ENCODE measurements at places on chromosomes 12 and 14.

DNA sequence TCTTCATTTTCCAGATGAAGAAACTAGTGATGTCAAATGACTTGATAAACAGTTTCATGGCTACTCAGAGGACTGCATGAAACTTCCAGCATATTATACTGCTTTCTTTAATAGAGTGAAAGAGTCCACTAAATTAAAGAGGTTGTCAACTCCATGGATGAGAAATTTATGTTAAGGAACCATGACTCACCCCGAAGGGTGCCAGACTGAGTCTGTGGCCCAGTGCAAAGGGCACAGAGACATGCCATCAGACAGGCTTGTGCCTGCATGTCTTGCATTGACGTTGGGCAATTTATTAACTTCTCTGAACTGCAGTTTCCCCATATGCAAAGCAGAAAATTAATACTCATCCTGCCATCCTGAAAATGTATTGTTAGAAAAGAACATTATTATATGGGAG, 382.4 kb downstream of the APAF1 start:
- DNase-seq: no peak

DNA sequence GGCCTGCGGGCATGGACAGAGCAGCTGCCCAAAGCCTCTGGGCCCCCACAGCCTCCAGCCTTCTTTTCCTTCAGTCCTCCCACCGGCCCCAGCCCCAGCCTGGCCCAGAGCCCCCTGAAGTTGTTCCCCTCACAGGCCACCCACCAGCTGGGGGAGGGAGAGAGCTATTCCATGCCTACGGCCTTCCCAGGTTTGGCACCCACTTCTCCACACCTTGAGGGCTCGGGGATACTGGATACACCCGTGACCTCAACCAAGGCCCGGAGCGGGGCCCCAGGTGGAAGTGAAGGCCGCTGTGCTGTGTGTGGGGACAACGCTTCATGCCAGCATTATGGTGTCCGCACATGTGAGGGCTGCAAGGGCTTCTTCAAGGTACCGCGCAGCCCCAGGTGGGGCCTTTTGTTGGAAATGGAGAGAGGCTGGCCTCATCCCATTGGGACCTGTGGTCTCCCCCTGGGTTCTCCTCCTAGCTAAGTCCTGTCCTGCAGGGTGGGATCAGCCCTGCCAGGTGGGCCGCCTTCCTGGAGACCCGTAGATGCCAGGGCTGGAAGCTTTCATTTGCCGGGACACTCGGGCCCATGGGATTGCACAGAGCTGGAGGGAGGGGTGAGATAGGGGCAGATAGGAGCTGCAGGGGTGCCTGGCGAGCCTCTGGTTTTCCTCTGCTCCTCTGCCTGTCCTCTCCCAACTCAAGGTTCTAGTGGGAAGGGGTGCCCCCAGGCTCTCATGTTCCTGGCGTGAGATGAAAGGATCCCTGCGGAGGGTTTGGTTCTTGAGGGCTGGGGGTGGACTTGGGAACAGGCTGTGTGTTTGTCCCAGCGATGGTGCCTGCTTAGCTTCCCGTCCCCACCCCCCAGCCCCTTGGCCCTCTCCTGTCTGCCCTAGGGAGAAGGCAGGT, 3.8 kb downstream of the NR4A1 start:
- no peak for DNase-seq

GRCh38 chr12:11820476-11820875, 171.0 kb downstream of the ETV6 start:
- DNase-seq: no peak

DNA sequence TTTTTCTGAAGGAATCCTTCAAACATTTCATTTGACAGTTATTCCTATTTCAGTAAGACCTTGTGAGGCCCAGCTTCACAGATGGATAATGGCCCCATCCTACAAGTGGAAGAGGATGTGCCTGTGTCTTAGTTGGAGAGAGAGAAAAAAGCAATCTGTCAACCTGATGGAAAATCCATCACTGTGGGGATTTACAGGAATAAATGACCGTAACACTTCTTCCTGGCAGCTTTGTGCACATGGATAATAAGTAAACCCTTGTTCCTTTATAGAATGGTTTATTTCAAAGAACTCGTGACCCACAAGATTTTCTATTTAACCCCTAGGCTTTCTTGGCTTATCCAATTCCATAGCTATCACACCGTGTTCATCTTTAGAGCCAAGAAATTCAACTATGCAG, 121.4 kb upstream of the PCED1B start:
- DNase-seq: no peak

GRCh38 chr14:86646696-86647690, 1117.0 kb downstream of the FLRT2 start:
- DNase-seq: no peak

DNA sequence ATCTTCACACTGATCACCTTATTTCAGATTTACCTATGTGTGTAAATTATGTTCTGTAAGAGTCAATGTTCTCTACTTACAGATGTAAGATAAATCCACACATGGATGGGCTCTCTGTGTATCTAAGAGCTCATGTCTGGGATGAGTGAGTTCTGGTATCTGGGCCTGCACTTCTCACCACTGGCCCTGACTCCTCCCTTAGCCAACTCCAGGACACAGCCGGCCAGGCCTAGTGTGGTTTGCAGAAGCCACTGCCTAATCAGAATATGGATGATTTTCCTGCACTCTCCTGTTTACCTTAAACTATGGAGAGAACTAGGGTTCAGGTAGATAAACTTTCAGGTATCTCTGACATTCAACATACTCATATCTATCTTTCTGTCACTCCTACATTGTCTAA, 1284.8 kb downstream of the TMEM121 start:
- no peak for DNase-seq

DNA sequence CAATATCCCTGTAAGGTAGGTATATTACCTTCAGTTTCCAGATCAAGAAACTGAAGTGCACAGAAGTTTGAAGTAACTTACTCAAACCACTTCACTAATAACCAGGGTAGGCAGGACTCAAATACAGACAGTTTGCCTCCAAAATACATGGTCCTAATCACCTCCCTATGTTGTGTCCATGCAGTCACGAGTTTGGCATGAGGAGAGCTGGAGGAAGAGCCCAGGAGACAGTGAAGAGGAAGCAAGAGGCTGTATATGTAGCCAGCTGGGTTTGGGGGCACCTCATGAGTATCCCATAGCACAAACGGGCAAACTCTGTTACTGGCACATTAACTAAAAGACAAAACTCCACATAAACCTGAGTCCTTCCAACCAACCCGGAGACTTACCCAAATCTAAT, 79.2 kb downstream of the DUSP16 start:
- no peak for DNase-seq

- DNase-seq: no peak
These were observed 278.9 kb upstream of the SOX5 start for GRCh38 chr12:24228371-24228770.

DNA sequence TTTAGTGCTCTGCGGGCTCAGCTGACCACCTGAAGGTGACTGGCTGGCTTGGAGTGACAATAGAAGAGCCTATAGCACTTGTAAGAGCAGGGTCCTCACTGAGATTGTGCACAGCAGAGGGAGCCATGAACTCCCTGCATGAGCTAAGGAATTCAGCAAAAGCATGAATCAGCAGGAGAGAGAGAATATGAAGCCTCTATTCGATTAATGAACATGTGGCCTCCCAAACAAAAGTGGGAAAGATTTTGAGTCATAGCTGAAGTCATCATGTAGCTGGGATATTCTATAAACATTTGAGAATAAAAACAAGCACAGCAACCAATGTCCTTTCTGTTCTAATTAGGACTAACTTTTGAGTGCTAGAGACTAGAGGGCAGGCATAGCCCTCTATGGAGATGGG, 626.6 kb downstream of the DIO2 start:
- no peak for DNase-seq

DNA sequence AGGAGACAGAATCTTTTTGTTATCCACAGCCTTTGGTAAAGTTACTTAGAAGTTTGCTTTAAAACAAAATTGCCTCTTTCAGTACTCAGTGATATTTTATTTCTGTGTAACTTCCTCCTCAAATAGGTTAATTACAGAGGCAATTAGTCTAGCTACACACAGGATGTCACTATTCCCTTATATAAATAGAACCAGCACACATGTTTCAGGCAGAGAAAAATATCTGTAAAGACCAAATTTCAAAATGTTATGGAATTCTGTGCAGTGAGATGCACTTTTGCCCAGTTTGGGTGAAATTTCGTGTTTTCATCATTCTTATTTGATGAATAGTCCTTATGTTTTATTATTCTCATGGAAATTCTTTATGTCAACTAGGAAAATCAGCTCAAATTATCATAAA, 410.6 kb upstream of the SOX5 start:
- no peak for DNase-seq

- DNase-seq: no peak
These were observed 89.2 kb downstream of the BCL2L14 start for GRCh38 chr12:12159988-12160387.

GRCh38 chr14:82725213-82725612, 1191.6 kb upstream of the SEL1L start:
- DNase-seq: no peak

GRCh38 chr12:69007101-69007854, 74.3 kb upstream of the CPM start:
- no peak for DNase-seq

- no peak for DNase-seq
These were observed 211.8 kb downstream of the SNAPC1 start for GRCh38 chr14:61973981-61974380.

DNA sequence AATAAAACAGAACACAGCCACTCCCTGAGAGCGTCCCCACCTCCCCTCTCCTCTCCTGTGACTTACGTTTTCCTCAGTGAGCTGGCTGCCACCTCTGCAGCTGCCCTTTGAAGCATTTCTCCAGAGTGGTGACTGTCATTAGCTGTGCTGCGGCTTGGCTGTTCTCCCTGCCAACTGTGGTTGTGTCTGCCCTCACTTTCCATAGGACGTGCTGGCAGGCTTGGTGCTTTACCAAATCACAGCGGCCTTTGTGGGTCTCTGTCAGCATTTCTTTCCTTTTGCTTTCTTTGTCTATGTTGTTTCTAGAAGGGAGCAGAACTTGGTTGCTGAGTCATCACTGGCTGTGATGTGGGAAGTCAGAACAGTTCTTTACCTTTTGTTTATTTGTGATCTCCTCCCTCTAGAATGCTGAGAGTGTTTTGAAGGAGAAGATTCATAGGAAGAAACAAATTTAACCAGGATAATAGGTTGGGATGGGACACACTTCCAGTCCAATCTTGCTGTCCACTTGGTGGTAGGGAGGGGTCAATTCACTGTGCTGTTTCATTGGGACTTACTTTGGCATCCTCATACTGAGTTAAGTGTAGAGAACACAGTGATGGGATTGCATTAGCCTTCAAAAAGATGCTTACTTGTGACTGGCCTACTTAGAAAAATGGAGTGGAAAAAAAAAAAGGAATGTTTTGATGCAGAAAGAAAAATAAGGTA, 88.2 kb downstream of the TMX1 start:
- no peak for DNase-seq

DNA sequence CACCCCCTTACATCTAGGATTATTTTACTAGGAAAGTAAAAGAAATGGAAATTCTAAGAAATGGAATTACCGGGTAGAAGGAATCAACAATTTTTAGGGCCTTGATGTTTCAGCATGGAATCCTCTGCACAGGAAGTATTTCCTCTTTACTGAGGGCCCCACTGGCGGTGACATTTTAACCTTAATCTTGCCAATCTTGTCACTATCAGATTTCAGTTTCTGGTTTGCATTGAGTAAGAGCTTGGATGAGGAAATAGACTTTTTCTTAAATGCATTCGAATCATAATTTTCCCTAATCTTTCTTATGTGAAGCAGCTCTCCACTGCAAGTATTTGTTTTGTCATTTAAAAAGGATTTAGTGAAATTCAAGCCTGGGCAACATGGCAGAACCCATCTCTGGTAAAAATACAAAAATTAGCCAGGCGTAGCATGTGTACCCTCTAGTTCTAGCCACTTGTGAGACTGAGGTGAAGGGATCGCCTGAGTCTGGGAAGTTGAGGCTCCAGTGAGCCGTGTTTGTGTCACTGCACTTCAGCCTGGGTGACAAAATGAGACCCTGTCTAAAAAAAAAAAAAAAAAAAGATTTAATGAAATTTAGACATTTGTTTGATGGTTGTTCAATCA, 40.7 kb downstream of the TPCN1 start:
- no peak for DNase-seq

GRCh38 chr12:67042697-67043131, 226.4 kb upstream of the CAND1 start:
- DNase-seq: no peak

- no peak for DNase-seq
These were observed 319.8 kb downstream of the CEP128 start for GRCh38 chr14:80621701-80622100.

- no peak for DNase-seq
These were observed 1367.3 kb upstream of the FLRT2 start for GRCh38 chr14:84162633-84163032.
